Stimulated activated CD8-positive, alpha-beta memory T cell treated with anti-CD3 and anti-CD28 coated beads, Interleukin-12 subunit alpha, Interleukin-12 subunit beta, amount 100 ng/mL, for 1 hour (primary cell): ENCODE measurements at places on chromosomes 1 and 21.

GRCh38 chr1:156815307-156815826, 1.3 kb downstream of the SH2D2A start:
- no peak for DNase-seq

DNA sequence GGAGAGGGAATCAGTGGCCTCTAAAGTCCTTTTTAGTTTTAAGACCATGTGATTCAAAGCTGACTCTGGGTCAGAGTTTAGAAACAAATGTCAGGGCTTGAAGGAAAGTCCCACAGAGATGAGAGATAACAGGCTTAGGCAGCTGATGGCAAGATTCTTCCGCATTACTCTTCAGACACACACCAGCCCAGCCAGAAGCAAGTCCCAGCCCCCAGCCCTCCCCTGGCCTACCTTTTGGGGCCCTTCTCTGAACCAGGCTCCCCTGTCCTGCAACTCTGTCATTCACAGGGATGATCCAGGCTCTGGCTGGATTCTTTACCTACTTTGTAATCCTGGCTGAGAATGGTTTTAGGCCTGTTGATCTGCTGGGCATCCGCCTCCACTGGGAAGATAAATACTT, 13.1 kb upstream of the CASQ1 start:
- DNase-seq = no peak

- no peak for DNase-seq
These were observed 161.8 kb downstream of the PCBP3 start for GRCh38 chr21:45805321-45805720.

GRCh38 chr1:2411801-2412394, 466 bp downstream of the PEX10 start:
- DNase-seq = no peak

DNA sequence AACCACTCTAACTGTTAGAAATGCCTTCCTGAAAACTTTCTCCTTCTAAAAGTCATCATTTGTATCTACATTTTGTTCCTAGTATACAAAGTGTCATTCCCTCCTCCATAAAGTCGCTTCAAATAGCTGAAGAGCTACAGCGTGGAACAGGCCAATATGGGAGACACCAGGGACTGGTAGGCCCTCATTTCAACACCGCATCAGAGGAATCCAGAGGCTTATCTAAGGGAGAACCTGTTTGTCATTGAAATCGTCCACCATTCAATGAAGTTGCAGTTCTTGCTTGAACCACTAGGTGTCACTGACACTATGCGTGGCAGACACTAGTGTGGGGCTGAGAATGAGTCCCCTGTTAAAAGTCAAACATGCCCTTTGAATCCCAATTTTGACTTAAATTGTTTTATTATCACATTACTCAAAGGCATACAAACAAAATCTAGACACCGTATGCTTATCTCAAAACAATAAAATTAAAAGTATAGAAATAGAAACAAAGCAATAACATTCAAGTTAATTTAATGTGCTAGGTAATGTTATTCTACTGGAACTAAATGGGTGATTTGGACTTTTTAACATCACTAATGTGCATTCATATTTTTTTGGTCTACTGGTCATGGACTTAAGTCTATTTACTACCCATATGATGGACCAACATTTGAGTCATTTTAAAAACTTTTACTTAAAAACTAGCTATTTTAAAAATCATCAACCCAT, 182.3 kb downstream of the FCRL5 start:
- DNase-seq = peak; percentile 19

GRCh38 chr1:51565009-51565408, 45.9 kb upstream of the EPS15 start:
- DNase-seq = no peak

DNA sequence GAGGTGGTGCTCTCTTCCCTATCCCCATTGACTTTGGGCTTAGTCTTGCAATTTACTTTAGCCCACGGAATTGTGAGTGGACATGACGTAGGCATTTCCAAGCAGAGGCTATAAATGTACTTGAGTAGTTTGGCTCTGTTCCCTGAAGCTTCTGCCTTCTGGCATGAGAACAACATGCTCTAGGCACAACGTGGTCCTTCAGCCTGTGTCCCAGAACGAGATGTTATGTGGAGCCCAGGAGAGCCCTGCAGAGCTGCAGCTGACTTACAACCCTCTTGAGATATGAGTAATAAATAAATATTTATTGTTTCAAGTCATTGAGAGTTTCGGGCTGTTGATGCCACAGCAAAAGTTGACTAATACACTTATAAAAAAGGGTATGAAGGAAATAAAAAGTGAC, 105.2 kb upstream of the HMGB4 start:
- DNase-seq = no peak

GRCh38 chr1:65512967-65513780, 92.7 kb downstream of the LEPR start:
- DNase-seq = no peak

- no peak for DNase-seq
These were observed 48.5 kb downstream of the CDC7 start for GRCh38 chr1:91549041-91549735.

DNA sequence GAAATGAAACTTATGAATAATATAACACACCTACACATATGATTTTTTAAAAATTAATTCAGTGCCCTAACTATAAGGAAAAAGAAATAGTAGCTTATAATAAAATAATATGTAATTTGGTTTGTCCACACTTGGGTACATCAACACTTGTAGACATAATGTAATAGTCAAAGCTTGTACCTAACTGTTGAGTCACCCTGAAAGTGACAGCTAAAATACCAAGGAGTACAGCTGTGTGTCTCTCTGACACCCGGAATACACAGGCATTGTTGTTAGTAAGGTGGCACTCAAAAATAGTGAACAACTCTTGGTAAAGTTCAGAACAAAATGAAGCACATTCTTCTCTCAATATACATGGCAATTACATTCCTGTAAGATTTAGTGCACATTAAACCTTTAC, 243.4 kb downstream of the TRABD2B start:
- DNase-seq = no peak

DNA sequence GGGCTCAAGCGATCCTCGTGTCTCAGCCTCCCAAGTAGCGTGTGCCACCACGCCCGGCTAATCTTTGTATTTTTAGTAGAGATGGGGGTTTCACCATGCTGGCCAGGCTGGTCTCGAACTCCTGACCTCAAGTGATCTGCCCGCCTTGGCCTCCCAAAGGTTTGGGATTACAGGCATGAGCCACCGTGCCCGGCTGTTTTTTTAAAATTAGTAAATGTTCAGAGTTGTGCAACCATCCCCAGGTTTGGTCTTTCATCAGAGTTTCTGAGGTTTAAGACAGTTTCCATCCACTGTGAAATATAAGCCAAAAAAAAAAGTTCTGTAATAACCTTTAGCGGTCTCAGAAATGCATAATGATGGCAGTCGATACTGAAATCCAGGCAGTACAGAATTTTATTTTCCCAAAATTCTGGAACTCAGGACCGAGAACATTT, 550 bp upstream of the SYT11 start:
- no peak for DNase-seq

- no peak for DNase-seq
These were observed 449.2 kb downstream of the SIPA1L2 start for GRCh38 chr1:232180779-232181136.

DNA sequence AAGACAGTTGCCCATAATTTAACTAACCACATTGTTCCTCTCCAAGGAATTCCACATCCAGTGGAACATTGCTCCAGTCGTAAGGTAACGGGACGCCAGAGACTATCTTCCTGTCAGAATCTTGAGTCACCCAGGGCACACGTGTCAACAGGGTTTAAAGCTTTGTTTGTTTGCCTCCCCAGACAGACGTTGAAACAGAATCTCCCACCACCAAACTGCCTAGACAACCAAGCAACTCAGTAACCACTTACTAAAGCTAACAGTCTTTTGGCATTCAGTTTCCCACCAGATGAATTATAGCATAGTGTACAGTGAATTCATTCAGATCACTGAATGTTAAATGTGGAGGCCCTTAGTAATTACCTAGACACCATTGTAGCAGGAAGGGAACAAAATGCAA, 439.5 kb downstream of the PLPP3 start:
- no peak for DNase-seq

DNA sequence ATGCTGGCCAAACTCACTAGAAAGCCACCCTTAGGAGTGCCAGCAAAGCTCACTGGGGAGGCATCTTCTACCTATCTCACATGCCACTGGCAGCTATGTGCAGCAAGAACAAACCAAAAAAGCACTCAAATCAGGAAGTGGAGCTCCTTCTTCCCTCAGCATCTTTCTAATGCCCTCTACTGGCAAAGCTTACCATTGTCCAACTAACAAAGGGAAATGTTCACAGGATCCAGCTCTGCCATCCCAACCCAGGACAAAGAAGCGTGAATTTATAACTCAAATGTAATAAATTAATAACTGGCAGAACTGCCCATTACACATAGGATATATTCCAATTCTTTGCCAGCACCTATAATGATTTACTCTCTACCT, 38.9 kb downstream of the LEPR start:
- DNase-seq = no peak

- DNase-seq = no peak
These were observed 92.9 kb downstream of the TRIM11 start for GRCh38 chr1:228313536-228314277.

GRCh38 chr1:180527101-180527669, 24.8 kb upstream of the ACBD6 start:
- DNase-seq = no peak

GRCh38 chr1:12067900-12068821, 5.1 kb downstream of the TNFRSF8 start:
- no peak for DNase-seq

DNA sequence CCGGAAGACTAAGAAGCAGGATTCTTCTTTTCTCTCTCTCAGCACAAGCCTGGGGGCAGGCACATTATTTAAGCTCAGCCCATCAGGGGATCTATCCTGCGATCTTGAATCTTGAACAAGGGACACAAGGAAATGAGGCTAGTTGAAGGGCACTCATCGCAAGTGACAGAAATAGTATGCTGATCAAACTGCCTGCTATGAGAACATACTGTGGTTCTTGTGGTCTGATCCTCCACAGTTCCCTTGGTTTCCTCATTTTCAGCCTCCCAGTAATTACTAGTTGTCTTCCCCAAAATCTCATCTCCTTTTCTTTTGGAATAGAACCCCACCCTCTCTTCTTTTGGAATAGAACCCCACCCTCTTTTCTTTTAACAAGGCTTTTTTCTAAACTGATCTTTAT, 6.5 kb downstream of the ANKRD45 start:
- DNase-seq = no peak

DNA sequence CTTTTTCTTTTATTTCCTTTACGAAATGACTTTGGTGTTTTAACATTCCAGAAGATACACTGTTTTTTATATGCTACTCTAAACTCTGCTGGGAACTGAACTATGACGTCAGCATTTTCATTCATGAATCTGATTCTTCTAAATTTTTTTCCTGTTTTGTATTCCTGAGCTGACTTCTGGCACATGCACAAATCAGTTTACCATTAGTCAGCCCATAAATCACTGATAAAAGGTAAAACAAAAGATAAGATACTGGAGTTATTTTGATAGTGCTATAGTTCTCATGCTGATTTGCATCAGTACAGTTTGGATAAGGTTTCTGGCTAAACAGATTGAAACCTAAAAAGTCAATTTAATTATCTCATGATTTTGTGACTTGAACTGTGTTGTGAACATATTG, 10.4 kb downstream of the CAMTA1 start:
- DNase-seq = no peak

DNA sequence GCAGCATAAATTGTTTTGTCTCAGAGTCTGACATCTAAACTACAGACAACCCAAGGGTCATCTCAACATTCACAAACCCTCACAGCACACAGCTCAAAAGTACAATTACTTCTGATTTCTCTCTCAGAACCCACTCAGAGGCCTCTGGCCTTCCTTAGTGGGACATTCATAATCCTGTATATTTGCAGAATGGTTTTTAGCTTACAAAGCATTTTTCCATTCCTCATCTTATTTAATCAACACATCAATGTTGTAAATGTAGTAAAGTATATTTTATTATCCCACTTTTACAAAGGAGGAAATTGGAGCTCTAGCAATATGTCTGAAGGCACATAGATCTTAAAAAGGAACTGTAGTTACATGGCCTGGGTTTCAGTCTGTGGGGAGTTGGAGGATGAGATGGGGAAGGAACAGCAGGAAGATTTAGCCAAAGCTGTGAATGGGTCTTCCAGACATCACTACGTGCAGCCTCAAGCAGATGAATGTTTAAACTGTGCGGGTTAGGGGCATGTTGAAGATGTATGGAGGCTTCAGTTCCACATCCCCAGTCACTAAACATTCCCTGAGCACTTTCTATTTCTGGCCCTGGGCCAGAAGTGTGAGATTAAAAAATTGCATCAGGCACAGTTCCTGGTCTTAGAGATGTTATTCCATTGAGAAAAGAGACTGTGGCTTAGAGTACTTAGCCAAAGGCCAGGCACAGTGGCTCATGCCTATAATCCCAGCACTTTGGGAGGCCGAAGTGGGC, 13.3 kb downstream of the AKNAD1 start:
- no peak for DNase-seq
